Purkinje cell (primary cell): ENCODE measurements at places on chromosomes 11 and 22. TPM values are rescaled to one million over a fixed set of nuclear protein-coding genes. Genes with fewer than 3 reads are reported as not detected.

UBQLN3 gene
- not detected in 2 replicates for polyA plus RNA-seq

HTR3A gene
- not detected in 2 replicates for polyA plus RNA-seq

SCGB2A2 gene
- polyA plus RNA-seq = not detected in 2 replicates

FAM180B gene
- polyA plus RNA-seq = not detected in 2 replicates

LRRC56 gene
- 0.13 TPM in 1 of 2 replicates, not detected in the other for polyA plus RNA-seq

PANX3 gene
- not detected in 2 replicates for polyA plus RNA-seq

SCN4B gene
- 5.4 and 7.2 TPM in 2 replicates for polyA plus RNA-seq

CNIH2 gene
- 5.1 and 9.1 TPM in 2 replicates for polyA plus RNA-seq

PARVA gene
- polyA plus RNA-seq = 11.5 and 14.0 TPM in 2 replicates

GRM5 gene
- polyA plus RNA-seq = 4.0 and 6.9 TPM in 2 replicates

TRAF6 gene
- 4.0 and 8.7 TPM in 2 replicates for polyA plus RNA-seq

SYCE3 gene
- 30.9 and 43.1 TPM in 2 replicates for polyA plus RNA-seq

SOX6 gene
- 7.7 and 20.2 TPM in 2 replicates for polyA plus RNA-seq

CRYBB1 gene
- polyA plus RNA-seq = not detected in 2 replicates

OR8G5 gene
- polyA plus RNA-seq = not detected in 2 replicates

ELMOD1 gene
- 495 and 614 TPM in 2 replicates for polyA plus RNA-seq

PRR5 gene
- 0.50 and 1.5 TPM in 2 replicates for polyA plus RNA-seq

OR5B21 gene
- polyA plus RNA-seq = not detected in 2 replicates

E2F8 gene
- polyA plus RNA-seq = not detected in 2 replicates

MMP12 gene
- polyA plus RNA-seq = not detected in 2 replicates

NLRP10 gene
- polyA plus RNA-seq = not detected in 2 replicates

LRRN4CL gene
- polyA plus RNA-seq = not detected in 2 replicates

OR8B12 gene
- polyA plus RNA-seq = not detected in 2 replicates

IRAG1 gene
- polyA plus RNA-seq = 1.3 and 2.3 TPM in 2 replicates

ZFP91 gene
- polyA plus RNA-seq = 17.1 and 23.0 TPM in 2 replicates

KCNE3 gene
- not detected in 2 replicates for polyA plus RNA-seq

MS4A3 gene
- not detected in 2 replicates for polyA plus RNA-seq

PATE4 gene
- polyA plus RNA-seq = not detected in 2 replicates

GAL gene
- not detected in 2 replicates for polyA plus RNA-seq

TUBA8 gene
- polyA plus RNA-seq = 56.8 and 71.9 TPM in 2 replicates

APOA4 gene
- polyA plus RNA-seq = not detected in 2 replicates

FAM227A gene
- polyA plus RNA-seq = 0.07 and 0.93 TPM in 2 replicates

FJX1 gene
- polyA plus RNA-seq = 5.8 and 7.5 TPM in 2 replicates

BET1L gene
- polyA plus RNA-seq = 4.3 and 4.5 TPM in 2 replicates

TNNI2 gene
- not detected in 2 replicates for polyA plus RNA-seq

OR52E8 gene
- polyA plus RNA-seq = not detected in 2 replicates

ARHGAP20 gene
- 52.8 and 66.3 TPM in 2 replicates for polyA plus RNA-seq

SPDYC gene
- polyA plus RNA-seq = not detected in 2 replicates

GPHA2 gene
- polyA plus RNA-seq = not detected in 2 replicates

TEX12 gene
- polyA plus RNA-seq = 0.77 and 2.5 TPM in 2 replicates

KRTAP5-2 gene
- polyA plus RNA-seq = not detected in 2 replicates

PNPLA3 gene
- 0.11 TPM in 1 of 2 replicates, not detected in the other for polyA plus RNA-seq

RFPL1 gene
- polyA plus RNA-seq = not detected in 2 replicates

ANKK1 gene
- not detected in 2 replicates for polyA plus RNA-seq
